ENCODE measurements at places on chromosomes 7 and 10.

GRCh38 chr10:97030894-97031293, 154.9 kb downstream of the SLIT1 start:
- DNase-seq = no peak

GRCh38 chr10:100969187-100970075, at the start of gene SEMA4G:
SEMA4G (plus strand) TSS chr10:100969504; CDS start chr10:100972913, 3,409 bp downstream.
- DNase-seq = peak; percentile 71

- no peak for DNase-seq
Measured at GRCh38 chr10:51952056-51952455, 252.7 kb upstream of the CSTF2T start.

GRCh38 chr10:28365840-28366239, 63.0 kb upstream of the MPP7 start:
- DNase-seq = no peak

DNA sequence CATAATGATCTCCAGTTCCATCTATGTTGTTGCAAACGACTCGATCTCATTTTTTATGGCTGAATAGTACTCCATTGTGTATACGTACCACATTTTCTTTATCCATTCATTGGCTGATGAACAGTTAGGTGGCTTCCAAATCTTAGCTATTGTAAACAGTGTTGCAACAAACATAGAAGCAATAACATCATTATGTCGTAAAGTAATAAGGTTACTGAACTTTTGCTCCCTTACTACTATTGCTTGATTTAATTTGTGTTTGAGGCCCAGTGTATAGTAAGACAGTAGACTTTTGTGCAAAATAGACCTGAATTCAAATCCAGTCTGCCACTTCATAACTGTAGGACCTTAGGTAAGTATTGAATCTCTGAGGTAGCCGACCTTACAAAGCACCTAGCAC, 200.1 kb upstream of the CELF2 start:
- no peak for DNase-seq

DNA sequence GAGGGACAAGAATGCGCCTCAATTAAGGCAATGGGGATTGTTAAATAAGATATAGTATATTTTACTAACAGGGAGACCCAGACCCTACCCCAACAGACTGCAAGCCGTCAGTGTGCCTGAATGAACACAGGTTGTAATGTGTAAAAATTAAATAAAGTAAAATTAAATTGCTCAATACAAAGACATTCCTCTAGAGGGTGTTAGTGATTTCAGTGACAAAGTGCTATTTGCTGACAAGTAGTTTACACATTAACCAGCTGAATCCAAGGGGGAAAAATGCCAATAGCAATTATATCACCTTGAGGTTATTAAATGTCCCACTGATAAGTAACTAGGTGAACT, 110.5 kb downstream of the EBF3 start:
- peak; percentile 48 for DNase-seq

DNA sequence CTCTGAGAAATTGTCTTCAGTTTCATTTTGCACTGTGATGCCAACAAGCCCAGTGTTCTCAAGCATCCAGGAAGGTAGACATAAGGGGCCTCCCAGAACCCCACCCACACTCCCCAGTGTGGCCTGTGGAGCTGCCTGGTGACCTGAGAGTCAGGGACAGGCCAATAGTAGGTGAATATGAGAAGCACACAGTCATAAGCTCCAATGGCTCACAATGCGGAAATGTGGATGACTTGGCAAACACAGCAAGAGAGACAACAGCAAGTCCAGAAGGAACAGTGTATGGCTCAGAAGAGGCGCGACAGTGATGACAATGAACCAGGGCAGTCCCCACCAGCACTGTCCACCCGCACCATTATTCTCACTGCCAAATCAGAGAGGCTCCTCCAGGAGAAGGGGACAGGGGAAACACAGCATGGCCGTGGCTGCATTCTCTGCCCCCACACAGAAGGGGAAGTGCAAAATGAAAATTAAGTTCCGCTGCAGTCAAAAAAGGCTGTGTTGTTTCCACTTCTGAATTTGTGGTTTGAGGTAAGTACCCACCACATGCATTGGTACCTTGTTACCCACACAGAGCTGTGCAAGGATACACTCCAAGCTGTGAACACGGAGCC, 419.8 kb downstream of the GRID1 start:
- no peak for DNase-seq

DNA sequence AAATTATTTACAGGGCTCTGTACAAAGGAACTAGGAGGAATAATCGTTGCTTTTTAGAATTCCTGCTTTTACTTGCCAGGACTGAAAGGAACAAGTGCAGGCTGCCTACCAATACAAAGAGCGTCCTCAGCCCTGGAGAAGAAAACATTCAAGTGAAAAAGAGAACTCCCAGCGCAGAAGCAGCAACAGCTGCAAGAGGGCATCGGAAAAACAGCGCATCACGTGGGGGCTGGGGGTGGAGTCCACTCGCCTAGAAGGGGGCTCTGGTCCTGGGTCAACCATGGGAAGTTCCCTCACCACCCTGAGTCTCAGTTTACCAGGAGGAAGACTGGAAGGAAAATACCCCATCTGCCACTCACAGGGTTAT, 385 bp upstream of the C10orf90 start:
- no peak for DNase-seq

- DNase-seq = peak; percentile 96
Measured at GRCh38 chr7:74202841-74203556, 6.8 kb upstream of the LAT2 start.

DNA sequence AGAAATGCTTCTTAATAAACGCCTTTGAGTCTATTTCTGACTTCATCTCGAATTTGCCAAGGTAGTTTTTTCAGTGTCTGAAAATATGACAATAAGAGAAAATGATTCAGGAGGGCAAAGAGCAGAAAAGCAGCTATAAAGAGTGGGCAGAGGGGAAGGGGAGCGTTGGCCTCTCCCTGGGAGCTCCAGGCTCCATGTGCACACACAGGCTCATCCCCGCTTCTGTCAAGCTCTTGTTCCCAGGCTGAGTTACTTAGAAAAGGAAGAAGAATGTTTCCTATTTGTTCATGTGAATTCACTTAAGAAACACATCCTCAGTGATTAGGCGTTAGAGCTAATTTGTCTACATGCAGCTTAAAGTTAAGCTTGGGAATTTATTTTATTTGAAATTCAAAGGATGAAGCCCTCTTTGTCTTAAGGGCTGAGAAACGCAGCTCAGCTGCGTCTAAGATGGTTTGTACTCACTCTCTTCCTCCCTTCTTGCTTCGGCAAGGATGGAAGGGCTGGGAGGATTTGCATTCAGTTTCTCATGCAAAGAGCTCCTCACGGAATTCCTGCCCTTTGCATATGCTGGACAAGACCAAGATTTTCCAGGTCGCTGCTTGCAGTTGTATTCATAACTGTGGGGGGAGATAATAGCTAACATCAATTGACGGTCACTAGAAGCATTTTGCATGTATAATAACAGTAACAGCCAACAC, 29.0 kb upstream of the ATXN7L1 start:
- no peak for DNase-seq

GRCh38 chr7:44258865-44259546, 58.2 kb downstream of the YKT6 start:
- no peak for DNase-seq

DNA sequence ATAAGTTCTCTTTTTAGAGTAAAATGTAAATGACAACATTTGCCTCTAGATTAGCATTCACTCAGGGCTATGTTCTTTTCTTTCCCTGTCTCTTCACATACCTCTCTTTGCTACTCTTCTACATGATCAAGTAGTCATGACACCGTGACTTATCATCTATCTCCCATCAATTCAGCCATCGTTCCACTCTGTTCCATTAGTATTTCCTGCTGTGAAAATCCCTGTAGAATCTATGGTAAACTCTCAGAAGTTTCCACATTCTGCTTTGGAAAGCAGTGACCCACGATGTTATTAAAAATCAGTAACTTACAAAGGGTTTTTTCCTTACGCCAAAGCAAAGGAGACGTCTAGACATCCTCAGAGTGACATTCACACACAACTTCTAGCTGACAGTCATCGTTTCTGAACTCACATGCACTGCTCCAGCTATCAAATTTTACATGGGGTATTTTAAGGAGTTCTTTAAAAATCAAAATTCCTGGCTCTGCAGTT, 135.6 kb downstream of the SEMA3C start:
- no peak for DNase-seq

GRCh38 chr7:55588379-55588699, 16.0 kb upstream of the VOPP1 start:
- no peak for DNase-seq

GRCh38 chr10:102665904-102666509, 21.7 kb downstream of the TRIM8 start:
- DNase-seq = no peak

DNA sequence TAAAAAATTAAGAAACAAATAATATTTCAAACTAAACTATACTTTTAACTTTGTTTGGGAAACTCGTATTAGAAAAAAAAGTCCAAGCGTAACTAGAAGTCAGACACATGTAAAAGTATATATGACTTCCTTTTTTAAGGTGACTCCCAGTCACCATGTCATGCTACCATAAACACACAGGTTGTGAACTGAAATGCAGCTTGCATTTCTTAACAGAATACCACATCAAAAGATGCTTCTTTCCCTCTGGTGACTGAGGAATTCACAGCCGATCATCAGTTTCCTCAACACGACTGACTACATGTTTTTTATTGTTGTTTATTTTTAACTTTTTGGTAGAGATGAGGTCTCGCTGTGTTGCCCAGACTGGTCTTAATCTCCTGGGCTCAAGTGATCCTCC, 445.0 kb downstream of the PARD3 start:
- DNase-seq = no peak

GRCh38 chr10:29345910-29346209, 57.0 kb downstream of the LYZL1 start:
- no peak for DNase-seq

GRCh38 chr10:74994854-74995253, 116.6 kb upstream of the SAMD8 start:
- no peak for DNase-seq

DNA sequence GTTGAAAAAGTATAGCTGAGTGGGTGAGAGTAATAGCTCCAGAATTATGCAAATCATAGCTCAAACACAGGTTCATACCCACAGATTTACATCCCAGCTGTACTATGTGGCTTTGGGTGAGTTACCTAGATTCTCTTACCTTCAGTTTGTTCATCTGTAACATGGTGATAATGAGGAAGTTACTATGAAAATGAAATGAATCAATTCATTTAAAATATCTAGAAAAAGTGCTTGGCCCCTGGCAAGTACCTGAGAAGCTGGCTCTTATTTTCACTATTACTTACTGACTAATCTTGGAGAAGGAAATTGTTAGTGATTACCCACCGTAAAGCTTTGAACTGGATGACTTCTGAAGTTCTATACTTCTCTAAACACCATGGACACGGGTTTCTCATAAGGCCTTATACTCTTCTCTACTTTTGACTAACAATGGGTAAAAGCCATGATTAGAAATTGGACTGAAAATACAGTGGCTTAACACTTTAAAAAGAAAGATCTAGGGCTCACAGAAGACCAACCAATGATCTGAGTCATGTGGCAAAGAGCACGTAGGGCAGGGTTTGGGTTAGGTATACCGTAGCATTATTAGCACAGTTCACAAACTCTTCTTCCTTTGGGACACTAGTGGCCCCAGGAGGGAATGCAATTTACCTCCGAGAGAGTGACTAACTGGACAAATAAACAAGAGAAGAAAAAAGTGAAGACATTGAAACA, 149.2 kb downstream of the PLPP4 start:
- DNase-seq = no peak

DNA sequence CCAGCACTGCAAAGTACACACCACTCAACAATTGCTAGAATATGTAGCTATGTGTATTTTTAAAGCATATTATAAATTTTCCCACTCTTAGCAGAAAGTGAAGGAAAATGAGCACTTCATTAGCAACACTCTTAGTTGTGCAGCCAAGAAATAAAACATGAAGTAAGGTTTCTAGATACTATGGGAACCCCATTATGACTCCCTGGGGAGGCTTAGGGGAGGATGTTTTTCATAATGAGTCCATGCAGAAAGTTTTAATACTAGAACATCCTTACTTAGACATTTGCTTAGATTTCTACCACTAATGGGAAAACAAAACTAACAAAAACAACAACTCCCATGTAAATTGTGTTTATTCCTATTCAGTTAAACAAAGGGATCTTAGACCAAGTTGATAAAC, 148.4 kb upstream of the HDAC9 start:
- DNase-seq = no peak

GRCh38 chr7:108263425-108263824, 133.3 kb upstream of the LAMB4 start:
- DNase-seq = no peak

GRCh38 chr7:13639396-13639795, 350.1 kb downstream of the ETV1 start:
- no peak for DNase-seq

Data from hematopoietic multipotent progenitor cell treated with erythropoietin and hydrocortisone succinate and interleukin-3 and kit ligand, for 6 days (in vitro differentiated cells).